ENCODE measurements at places on chromosomes 3 and 15.

- no peak for DNase-seq
Measured at GRCh38 chr3:133930341-133930933, 34.8 kb upstream of the RAB6B start.

- no peak for DNase-seq
Measured at GRCh38 chr3:42843713-42844411, 31.8 kb downstream of the CYP8B1 start.

- DNase-seq: no peak
Measured at GRCh38 chr15:67183443-67184169, 70.9 kb downstream of the AAGAB start.

GRCh38 chr3:27666272-27666671, 55.9 kb downstream of the EOMES start:
- DNase-seq: no peak

DNA sequence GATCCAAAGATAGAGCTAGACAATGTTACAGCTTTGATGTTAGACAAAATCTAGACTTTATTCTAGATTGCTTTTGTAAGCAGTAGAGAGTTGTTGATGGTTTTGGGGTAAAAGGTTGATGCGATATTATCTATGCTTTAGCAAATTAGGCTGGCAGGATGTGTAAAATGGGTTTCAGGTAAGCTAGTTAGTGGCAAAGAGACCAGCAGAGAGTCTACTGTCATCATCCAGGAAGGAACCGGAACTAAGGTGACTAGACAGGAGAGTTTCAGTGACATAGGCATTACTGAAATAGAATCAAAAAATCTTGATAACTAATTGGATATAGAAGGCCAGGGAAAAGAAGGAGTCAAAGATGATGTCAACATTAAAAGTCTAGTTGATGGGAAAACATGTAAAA, 11.1 kb downstream of the OR5K2 start:
- no peak for DNase-seq

DNA sequence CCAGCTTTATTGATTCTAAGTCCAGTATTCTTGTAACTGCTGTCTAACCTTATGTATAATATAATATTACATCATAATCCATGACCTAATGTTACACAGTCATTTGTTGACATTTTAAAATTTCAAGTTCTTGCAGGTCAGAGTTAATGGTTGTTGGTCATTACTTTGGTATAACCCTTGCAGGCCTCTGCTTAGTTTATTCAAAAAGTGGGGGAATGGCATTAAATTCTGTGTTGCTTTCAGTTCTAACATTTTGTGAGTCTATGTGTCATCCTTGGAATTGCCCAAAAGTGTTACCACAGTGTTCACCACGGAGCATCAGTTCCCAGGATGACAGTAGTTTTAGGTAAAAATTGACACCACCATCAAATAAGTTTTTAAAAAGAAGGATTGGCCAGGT, 174.8 kb upstream of the BCL6 start:
- DNase-seq: no peak

GRCh38 chr3:33652736-33653135, 65.3 kb downstream of the CLASP2 start:
- no peak for DNase-seq

DNA sequence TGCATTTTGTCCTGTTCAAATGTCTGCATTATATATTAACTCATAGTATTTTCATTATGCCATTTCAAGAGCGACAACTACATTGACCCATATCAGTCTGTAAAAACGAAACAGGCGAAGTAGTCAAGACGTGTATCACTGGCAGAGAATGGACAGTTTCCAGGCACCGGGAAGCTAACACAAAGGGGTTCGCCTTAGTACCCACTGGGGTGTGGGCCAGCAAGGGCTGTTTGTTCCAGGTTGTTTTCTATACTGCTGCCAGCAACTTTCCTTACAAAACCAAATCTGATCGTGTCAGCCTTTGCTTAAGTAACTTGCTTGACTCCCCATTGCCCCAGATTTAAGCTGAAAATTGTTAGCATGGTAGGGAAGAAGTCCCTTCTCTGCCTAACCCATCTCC, 87.1 kb downstream of the CGNL1 start:
- DNase-seq: no peak

Data from activated naive CD4-positive, alpha-beta T cell treated with anti-CD3 and anti-CD28 coated beads, Interleukin-2, amount 50 U/mL, for 72 hours (primary cell).